ENCODE measurements at places on chromosomes 1 and 21.
A peak's percentile ranks its signal among the peaks of the same experiment; 100 is the strongest.

- peak; percentile 20 for DNase-seq
These were observed 1.3 kb upstream of the DOCK7 start for GRCh38 chr1:62689524-62689923.

DNA sequence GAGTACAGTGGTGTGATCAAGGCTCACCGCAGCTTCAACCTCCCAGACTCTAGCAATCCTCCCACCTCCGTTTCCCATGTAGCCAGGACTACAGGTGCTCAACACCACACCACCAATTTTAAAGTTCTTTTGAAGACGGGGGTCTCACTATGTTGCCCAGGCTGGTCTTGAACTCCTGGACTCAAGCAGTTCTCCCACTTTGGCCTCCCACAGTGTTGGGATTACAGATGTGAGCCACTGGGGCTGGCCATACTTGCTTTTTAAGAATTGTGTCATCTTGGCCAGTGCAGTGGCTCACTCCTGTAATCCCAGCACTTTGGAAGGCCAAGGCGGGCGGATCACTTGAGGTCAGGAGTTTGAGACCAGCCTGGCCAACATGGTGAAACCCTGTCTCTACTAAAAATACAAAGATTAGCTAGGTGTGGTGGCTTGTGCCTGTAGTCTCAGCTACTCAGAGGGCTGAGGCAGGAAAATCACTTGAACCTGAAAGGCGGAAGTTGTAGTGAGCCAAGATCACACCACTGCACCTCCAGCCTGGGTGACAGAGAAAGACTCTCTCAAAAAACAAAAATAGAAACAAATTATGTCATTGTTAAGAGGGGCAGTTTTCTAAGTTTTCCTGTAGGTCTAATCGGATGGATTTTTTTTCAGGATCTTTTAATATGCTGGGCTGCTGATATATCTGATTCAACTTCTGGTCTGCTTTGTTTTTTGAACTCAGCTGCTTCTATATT, 18.7 kb downstream of the AK4 start:
- DNase-seq, result no peak

- DNase-seq, result no peak
These were observed 40.3 kb downstream of the PRRX1 start for GRCh38 chr1:170704256-170704655.

- no peak for DNase-seq
These were observed 63.3 kb upstream of the CR1L start for GRCh38 chr1:207581496-207582153.

GRCh38 chr1:89287181-89288050, 14.8 kb upstream of the GBP5 start:
- DNase-seq, result no peak

GRCh38 chr1:26794391-26794790, 6.6 kb downstream of the PIGV start:
- no peak for DNase-seq

DNA sequence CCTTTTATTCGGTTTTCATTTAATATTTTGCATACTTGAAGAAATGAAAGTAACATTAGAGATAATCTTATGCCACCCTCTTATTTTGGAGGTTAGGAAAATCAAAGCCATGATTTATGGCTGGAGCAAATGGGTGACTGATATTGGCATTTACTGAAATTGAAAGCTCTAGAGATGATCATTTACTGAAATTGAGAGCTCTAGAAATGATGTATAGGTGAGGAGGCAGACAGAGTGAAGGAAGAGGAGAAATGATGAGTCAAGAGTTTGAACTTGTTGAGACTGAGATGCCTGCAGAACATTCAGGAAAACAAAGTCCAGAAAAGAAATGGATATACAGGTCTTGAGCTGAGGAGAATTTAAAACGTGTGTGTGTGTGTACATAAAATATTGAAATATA, 217.6 kb downstream of the LTN1 start:
- no peak for DNase-seq

- DNase-seq, result no peak
These were observed at the start of gene NFIA for GRCh38 chr1:61082311-61083012. Gene NFIA (plus strand): TSS chr1:61082561.

- DNase-seq, result no peak
These were observed 30.3 kb upstream of the DNAJC11 start for GRCh38 chr1:6731905-6732304.

DNA sequence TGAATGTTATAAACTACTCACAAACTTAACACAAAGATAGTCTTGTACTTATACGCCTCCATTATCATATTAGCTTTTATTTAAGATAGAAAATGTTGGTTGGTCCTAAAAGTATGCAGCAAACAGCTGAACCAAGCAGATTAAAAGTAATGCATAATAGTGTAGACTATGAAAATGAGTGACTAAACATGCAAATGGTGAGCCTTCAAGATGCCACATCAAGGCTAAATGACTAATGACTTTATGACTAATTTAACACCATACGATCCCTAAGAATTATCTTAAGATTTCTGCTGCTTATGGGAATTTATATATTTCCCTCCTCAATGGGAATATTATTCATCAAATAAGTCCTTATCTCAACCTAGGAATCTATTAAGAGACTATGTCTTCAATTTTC, 4.6 kb downstream of the GPATCH2 start:
- DNase-seq, result no peak

- DNase-seq, result no peak
These were observed 38.5 kb downstream of the COQ8A start for GRCh38 chr1:226978432-226979114.

DNA sequence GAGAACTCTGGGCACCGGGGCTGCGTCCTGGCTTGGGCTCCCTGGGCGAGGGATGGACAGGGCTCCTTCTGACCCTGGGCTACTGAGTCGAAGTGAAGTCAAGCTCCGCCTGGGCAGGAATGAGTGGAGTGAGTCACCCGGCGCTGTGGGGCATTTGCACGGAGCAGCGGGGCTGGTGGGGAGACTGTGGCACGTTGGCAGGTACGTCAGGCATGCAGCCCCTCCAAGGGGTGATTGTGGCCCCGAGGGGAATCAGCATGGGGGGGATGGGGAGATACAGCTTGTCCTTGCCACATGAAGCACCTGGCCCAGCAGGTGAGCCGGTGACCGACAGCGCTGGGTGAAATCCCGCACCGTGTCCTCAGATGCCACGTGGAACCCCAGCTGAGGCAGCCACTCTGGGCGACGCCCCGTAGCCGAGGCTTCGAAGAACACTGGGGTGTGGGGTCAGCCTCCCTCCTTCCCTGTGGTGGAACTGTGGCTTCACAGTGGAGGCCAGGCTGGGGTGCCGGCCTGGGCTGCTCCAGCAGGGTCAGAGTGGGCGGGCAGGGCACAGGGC, 62.3 kb downstream of the COL18A1 start:
- DNase-seq, result no peak

- no peak for DNase-seq
These were observed 395.6 kb upstream of the PBX1 start for GRCh38 chr1:164163289-164163849.

DNA sequence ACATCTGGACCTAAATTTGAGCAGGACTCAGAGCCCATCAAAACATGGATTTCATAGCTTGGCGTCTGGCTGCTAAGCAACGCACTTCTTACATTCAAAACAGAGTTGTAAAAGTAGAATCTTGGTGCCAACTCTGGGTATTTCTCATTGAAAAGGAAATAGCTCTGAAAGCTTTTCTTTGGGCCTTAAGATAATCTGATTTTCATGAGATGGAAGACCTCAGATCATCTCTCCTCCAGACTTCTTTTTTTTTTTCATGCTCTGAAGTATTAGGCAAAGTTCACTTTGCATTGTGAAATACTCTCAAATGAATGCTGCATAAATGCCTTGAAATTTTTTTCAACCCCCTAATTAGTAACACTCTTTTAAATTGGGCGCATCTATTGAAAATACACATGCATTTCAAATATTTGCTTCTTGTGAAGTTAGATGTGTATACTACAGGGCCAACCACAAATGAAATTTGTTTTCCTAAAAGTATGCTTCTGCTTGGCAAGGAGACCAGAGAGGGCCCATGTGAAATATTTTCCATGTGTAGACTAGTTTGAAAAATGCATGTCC, 4.2 kb downstream of the ADAMTS5 start:
- DNase-seq, result no peak

- DNase-seq, result no peak
These were observed 104.6 kb downstream of the ADSS2 start for GRCh38 chr1:244346972-244347618.

DNA sequence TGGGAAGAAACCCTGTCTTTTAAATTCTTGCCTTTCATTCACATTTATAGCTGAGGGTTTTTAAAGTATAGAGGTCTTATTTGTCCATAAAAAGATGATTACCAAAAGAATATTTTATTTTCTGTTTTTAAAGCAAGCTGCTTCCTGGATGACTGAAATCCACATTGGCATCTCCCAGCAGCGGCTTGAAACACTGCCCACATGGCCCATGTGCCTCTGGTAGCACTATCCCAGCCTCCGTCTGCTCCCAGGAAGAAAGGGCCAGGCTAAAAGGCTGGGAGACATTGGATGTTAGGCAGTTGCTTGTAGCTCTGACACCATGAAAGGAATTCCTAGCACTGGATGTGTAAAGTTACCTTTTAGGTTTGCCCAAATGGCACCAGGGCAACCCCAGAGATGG, 169.9 kb upstream of the CACNA1E start:
- DNase-seq, result no peak

DNA sequence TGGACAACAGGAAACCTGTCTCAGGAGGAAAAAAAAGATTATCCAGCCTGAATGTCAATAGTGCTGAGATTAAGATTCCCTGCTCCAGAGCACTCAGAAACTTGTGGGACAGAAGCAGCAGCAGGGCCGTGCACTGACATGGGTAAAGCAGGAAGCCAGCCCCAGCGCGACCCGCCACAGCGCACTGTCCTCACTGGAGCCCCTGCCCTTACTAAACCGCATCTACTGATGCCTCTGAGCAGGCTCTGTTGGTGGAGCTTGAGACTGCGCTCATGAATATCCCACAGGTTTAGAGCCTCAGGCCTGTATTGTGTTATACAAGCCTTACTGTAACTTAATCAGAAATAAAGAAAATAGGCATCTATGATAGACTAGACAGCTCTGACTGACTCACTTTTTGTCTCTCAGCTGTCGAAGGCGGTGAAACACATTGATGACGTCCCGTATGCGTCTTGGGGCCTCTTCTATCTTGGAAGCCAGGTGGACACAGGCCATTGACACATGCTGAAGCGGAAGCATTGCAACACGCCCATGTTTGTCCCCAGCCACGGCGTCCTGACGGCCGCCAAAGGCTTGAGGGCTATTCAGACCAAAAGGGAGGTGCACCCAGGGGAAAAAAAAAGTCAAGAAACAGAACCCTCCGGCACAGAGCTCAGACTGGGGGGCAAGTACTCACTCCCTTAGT, 1.2 kb downstream of the CCNL2 start:
- DNase-seq, result no peak

DNA sequence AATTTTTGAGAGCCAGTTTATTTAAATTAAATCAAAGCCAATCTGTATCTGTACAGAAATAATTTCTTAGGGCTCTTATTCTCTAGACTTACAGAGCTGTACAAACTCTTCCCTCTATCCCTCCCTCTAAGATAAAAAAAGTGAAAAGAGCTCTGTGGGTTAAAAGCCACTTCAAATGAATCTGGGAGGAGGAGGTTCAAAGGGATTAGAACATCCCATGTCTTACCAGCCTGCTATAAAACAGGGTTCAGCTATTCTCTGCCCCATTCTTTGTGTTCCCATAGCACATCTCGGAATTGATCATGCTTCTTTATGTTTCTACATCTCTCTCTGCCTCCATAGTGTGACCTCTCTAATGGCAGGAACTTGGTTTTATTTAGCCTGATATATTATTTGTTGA, 19.4 kb downstream of the KIAA0319L start:
- DNase-seq, result no peak

- no peak for DNase-seq
These were observed 30.2 kb downstream of the USP1 start for GRCh38 chr1:62467092-62467491.

- DNase-seq, result no peak
These were observed 10.6 kb downstream of the PPP1R15B start for GRCh38 chr1:204400882-204401510.

- DNase-seq, result no peak
These were observed 95.6 kb upstream of the GPR52 start for GRCh38 chr1:174352117-174352516.

- DNase-seq, result no peak
These were observed 89.5 kb upstream of the CSF3R start for GRCh38 chr1:36572142-36572715.

GRCh38 chr1:229885568-229886495, 181.2 kb upstream of the GALNT2 start:
- no peak for DNase-seq

DNA sequence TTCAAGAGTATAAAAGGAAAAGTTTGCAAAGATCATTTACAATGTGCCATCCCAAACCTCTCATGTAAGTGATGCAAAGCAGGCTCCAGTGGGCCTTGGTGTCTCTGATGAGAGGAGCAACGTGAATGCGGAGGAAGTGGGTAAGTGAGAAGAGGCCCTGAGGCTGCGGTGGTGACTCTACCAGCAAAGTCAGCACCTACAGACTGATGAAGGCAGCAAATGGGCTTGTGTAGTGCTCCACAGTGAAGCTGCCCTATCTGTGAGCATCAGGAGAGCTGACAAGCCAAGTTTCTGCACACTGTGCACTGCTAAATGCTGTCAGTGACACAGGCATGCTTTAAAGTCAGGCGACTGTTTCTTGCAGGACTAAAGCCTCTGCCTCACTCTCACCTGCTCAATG, 15.6 kb upstream of the RAP1A start:
- no peak for DNase-seq

DNA sequence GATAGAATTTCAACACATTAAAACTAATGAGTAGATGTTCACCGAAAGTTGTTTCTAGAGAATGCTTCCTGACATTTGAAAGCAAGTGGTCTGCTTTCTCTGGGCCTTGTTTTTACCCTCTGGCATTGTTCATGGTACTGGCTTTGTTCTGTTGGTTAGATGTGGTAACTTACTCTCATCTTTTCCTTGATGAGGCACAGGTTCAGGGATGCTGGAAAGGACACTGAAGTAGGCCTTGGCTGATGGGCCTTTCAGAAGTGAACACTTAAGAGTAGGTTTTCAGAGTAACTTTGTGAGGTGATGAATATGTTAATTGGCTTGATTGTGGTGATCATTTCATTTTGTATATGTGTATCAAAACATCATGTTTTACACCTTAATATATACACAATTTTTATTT, 55.8 kb downstream of the DYRK1A start:
- DNase-seq, result no peak

DNA sequence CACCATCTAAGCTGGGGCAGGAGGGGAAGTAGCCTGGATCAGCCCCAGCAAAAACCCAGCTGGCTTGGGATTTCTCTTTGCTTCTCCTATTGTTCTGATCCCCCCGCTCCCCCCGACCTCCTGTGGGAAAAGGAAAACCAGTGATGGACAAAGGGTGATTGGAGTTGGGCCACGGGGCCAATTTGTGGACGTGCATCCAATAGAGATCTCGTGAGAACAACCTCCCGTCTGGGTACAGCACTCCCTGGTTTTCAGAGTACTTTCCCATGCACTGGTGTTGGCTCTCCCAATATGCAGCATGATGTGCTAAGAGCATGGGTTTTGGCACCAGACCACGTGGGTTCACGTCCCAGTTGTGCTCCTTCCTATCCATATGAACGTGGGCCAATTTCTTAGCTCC, 9.0 kb downstream of the BLACAT1 start:
- no peak for DNase-seq

- DNase-seq, result no peak
These were observed 322 bp downstream of the TFB2M start for GRCh38 chr1:246565751-246566127.

All from amniotic stem cell (primary cell).